NCI-H748 treated with DMSO at 0.1 percent for 48 hours (cell line): ENCODE measurements at places on chromosomes 4 and X.

DNA sequence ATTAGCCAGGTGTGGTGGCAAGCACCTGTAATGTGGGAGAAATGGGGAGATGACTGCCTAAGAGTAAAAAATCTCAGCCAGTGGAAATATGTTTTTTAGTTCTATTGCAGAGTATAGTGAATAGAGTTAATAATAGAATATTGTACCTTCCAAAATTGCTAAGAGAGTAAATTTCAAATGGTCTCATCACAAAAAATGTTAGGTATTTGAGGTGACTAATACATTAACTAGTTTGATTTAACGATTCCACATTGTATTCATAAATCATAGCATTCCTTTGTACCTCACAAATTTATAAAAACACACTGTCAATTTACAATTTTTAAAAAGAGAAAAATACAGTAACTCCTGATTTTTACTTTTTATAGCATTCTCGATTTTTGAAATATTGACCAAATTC is 681.5 kb upstream of the EPHA5 start:
- DNase-seq = no peak

DNA sequence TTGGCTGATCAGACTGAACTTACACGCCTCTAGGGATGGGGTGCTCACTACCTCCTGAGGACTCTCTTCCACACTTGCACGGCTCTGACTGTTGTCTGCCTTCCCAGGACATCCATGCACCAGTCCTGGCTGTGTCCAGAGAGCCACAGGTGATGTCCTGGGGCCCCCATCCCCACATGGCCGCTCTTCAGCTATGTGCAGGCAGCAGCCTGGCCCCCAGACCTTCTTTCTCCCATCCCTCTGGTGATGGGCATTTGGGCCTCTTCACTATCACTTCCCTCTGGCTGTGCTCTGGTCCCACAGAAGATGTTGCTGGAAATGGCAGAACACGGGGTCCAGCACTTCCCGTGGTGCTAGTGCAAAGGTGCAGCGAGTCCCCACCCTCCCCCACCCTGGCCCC is 40.9 kb upstream of the HMX1 start:
- DNase-seq = no peak

DNA sequence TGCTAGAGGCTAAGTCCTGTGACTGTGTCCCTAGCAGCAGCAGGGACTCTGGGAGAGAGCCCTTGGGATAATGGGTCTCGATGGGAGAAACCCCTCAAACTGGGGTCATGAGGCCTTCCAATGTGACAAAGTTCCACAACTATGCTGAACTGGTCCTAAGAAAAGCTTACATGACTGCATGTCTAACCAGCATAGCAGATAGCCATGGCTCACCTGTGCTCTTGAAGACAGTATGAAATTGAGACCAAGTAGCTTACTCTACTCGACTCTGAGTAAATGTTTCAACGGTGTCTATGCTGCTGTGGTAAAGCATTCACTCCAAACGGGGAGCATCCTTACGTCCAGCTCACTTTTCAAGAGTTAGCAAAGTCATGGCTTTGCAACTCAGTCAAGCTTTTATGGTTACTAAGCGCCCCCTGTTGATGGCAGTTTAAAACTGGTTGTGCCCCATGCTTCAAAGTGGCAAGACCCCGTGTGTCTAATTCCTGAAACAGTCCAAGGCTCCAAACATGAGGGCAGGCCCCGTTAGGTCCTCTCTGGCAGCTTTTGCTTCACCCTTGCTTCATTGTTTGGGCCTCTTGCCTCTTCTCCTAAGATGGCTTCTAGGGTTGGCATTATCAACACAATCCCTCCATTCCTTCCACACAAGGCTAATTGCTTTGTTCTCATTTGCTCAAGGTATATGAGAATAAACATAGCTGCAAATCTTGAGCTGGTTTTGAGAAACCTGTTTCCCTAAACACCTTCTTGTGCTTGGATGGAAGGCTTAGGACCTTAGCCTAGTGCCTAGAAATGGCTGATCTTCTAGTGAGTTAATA is 46.6 kb downstream of the CCNG2 start:
- DNase-seq = peak; percentile 6

GRCh38 chr4:77194366-77194765 is 37.4 kb downstream of the CCNG2 start:
- no peak for DNase-seq

GRCh38 chrX:40310447-40310846 is 212.7 kb upstream of the BCOR start:
- DNase-seq = no peak

DNA sequence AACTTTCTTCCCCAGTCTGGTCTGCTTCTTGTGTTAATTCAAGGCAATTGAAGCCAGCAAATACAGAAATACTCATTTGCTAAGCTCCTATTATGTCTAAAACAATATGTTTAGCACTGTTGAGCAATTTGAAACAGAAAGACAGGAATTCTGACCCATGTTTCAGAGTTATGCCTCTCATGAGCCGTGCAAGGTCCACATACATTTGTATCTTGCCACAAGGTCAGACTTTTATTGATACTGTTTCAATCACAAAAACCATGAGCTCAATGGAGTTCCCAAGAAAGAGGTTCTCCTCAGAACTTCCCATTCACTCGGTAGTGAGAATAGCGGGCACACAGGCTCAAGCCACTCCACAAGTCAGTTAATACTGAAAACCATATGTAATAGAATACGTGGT is 47.6 kb upstream of the SPRY1 start:
- no peak for DNase-seq

- DNase-seq = no peak
These were observed 45.3 kb downstream of the TENM3 start for GRCh38 chr4:182288534-182288933.

GRCh38 chr4:96955226-96955625 is 1115.3 kb downstream of the PDHA2 start:
- no peak for DNase-seq

GRCh38 chrX:84175274-84175673 is 12.7 kb downstream of the RPS6KA6 start:
- no peak for DNase-seq

GRCh38 chr4:145189981-145190380 is 9.6 kb upstream of the OTUD4 start:
- DNase-seq = no peak

DNA sequence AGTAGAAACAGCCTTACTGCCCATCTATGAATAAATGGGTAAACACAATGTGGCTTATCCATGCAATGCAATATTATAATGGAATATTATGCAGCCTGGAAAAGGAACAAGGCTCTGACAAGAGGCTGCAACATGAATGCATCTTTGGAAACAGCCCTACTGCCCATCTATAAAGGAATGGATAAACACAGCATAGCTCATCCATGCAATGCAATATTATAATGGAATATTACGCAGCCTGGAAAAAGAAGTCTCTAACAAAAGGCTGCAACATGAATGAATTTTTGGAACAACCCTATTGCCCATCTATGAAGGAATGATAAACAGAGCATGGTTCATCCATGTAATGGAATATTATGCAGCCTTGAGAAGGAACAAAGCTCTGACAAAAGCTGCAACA is 161.0 kb downstream of the CRLF2 start:
- no peak for DNase-seq
